ENCODE measurements at places on chromosomes 2 and 18. TPM values are rescaled to one million over a fixed set of nuclear protein-coding genes. Genes with fewer than 3 reads are reported as not detected.

The LYPD1 gene
- not detected for total RNA-seq

The RAD51AP2 gene
- not detected for total RNA-seq

The DNAH7 gene
- not detected for total RNA-seq

The DSG4 gene
- not detected for total RNA-seq

The BCL11A gene
- total RNA-seq = not detected

The HOXD4 gene
- not detected for total RNA-seq

The MYO7B gene
- 0.13 TPM for total RNA-seq

The RBM44 gene
- 0.75 TPM for total RNA-seq

DNA sequence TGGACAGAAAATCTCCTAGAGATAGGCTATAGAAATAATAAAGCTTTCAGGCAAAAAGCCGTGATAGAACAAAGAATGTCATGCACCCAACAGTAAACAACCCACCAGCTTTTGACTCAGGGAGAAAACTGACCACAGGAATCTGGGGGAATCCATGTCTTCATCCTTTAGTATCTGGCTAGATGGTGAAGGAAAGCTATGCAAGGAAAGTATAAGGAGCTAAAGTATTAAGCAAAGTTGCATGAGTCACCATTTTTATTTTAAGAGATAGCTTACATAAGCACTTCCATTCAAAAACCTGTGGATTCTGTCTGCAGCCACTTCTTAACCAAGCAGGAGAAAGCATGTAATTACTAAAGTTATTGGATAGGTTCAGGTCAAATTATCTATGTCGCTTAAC lies 363.8 kb downstream of the LRP1B start:
- no peak for DNase-seq

- no peak for DNase-seq
These were observed 91.5 kb upstream of the LDLRAD4 start for GRCh38 chr18:13126966-13127598.

- no peak for DNase-seq
These were observed 83.1 kb downstream of the CDC42EP3 start for GRCh38 chr2:37588316-37588777.

DNA sequence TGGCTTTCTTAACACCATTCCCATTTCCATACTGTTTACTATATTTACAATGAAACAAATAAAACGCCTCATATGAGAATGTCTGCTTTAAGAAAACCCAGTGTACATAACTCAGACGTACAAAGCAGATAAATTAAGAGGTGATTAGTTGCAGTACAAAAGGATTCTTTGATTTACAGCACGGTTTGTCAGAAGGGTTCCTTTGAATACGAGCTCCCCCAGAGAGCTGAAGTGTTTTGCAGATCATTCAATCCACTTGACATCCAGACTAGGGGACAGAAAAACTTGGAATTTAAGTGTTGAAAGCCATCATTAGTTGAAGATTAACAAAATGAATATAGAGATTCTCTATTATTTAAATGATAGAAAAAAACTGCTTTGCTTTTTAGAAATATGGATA lies 72.5 kb downstream of the RAPGEF4 start:
- DNase-seq = no peak

DNA sequence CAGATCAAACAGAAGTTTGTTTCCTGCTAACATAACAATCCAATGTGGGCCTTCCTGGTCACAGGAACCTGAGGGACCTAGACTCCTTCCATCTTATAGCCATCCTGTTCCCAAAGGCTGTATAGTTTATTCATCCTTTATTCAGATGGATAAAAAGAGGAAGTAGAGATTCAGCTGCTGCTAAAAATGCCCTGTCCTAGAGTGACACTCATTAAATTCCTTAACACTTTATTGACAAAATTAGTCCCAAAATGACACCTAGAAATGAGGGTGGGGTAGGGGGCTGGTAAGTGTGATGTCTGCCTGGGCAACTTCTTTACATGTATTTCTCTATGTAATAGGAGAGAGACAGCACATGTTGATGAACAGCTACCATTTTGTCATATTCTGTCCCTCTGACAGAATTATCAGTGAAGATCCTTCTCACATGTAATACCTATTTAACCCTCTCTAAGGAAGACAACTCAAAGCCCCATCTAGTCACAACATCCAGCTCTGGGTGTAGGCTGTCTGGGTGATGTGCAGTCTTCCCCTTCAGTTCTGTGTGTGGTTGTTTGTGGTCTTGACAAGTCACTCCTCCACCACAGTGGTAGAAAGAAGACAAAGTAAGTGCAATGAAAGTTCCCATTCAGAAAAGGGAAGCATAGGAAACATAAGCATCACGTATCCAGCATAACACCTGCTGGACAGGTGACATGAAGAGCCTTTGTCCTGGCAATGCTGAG lies 253.9 kb upstream of the CNTNAP5 start:
- DNase-seq = no peak

- no peak for DNase-seq
These were observed 316.2 kb downstream of the CDH2 start for GRCh38 chr18:27860701-27861107.

DNA sequence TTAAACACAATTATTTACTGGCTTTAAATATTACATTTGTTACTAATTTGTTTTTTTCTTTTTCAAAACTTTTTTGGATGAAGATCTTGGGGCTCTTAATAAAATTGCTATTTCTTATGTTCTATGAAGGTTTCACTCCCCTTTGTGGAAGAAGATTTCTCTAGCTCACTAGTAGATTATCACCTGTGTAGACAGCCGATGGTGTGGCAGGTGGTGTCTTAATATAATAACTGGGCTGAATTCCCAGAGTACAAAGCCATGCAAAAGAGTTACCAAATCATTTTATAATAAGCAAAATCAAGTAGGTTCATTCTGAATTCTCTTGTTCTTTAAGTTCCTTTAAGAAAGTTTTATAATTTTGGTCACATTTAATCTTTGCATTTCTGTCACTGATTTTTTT lies 233.7 kb downstream of the CCDC102B start:
- DNase-seq = no peak

DNA sequence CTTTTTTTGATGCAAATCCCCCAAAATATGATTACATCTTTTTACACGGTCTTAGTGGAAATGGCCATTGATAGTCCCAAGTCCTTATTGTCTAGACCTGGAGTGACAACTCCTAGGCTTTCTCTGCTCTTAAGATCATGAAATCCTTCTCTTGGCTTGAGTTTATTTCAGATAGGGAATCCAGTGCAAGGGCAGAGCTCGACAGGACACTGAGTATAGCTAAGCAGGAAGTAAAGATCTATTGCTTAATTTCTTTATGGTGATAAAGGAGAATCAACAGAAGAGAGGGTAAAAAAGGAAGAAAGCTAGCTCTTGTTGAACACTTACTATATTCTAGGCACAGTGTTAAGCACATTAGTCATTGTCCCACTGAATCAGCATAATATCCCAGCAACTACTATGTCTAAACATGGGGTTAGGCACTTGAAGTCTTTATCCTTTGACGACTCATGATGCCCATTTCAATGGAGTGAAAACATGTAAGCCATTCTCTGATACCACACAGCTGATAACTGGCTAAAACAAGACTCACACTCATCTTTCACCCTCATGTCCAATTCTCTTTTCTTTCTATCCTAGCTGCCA lies 74.1 kb upstream of the LRATD1 start:
- no peak for DNase-seq

DNA sequence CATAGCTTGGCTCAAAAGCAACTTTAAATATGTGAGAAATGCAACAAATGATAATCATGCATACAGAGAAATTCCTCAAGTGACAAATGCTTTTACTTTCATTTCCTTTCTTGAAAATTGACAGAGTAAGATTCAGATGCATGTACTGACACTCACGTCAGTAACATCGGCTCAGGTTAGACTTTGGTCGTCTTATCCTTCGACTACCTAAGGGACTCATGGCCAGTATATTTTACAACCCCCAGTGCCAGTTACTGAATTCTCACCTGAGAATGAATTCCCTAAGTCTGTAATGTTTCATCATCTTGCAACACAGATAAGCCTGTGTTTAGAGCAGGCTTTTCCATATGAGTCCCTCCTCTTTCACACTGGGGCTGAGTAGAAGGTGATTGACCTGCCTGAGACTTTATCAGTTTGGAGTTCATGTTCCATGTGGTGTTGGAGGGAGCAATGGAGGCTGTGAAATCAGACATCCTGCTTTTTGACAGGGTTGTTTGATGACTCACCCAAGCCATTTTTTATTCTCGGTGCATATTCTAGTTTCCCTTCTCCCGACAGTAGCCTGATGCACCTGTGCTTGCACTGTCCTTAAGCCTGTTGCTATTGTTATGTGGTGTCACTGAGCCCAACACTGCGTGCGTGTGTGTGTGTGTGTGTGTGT lies 30.5 kb upstream of the ATP8B1 start:
- DNase-seq = peak; percentile 24

- DNase-seq = no peak
These were observed 61.0 kb downstream of the PDE1A start for GRCh38 chr2:182365855-182366254.

DNA sequence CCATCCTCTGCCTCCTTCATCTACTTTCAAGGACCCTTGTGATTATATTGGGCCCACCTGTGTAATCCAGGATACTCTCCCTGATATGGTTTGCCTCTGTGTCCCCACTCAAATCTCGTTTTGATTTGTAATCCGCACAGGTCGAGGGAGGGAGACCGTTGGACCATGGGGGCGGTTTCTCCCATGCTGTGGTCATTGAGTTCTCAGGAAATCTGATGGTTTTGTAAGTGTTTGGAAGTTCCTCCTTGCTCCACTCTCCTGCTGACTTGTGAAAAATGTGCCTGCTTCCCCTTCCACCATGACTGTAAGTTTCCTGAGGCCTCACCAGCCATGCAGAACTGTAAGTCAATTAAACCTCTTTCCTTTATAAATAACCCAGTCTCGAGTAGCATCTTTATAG lies 42.0 kb upstream of the EML6 start:
- no peak for DNase-seq

GRCh38 chr18:21145371-21145770 lies 33.8 kb upstream of the ROCK1 start:
- no peak for DNase-seq

GRCh38 chr18:3048121-3048520 lies 35.2 kb upstream of the LPIN2 start:
- no peak for DNase-seq

DNA sequence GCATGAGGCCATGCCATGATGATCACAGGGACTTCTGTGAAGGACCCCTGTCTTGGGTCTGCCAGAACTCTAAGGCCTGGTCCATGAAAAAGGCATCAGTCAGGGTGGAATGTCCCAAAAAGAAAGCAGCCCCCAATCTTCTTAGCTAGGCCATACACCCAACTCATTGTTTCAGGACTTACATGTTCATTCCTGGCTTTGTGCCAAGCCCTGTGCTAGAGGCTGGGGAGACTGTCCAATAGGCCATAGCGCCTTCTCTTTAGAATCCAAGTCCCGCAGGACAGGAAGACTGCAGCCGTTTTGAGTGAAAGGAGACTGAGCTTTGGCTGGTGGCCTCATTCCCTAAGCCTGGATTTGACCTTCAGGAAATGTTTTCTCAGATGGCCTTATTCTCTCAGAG lies 247.3 kb downstream of the PRKCE start:
- DNase-seq = no peak

DNA sequence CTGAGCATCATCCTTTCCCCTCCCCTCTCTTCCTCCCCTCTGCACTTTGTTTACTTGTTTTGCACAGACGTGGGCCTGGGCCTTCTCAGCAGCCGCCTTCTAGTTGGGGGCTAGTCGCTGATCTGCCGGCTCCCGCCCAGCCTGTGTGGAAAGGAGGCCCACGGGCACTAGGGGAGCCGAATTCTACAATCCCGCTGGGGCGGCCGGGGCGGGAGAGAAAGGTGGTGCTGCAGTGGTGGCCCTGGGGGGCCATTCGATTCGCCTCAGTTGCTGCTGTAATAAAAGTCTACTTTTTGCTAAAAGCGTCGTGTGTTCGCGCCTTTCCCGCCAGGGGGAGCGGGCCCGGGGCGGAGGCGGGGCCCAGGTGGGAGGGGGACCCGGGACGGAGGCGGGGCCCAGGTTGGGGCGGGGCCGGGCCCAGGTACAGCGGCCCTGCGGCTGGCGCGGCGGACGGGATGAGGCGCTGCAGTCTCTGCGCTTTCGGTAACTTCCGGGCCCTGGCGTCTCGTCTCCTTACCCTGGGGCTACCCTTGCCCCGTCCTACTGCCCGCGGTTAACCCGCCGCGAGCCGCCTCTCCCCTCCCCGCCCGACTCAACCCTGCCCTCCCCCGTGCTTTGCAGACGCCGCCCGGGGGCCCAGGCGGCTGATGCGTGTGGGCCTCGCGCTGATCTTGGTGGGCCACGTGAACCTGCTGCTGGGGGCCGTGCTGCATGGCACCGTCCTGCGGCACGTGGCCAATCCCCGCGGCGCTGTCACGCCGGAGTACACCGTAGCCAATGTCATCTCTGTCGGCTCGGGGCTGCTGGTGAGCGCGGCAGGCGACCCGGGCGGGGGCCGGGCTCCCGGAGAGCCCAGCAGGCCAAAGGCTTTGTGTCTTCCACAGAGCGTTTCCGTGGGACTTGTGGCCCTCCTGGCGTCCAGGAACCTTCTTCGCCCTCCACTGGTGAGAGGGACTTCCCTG lies at the start of gene KRTCAP3:
TSS of gene KRTCAP3 (plus strand) at position 424 of the 962 bp plus-strand sequence. CDS start at position 456, 32 bp downstream.
- DNase-seq = peak; percentile 25

DNA sequence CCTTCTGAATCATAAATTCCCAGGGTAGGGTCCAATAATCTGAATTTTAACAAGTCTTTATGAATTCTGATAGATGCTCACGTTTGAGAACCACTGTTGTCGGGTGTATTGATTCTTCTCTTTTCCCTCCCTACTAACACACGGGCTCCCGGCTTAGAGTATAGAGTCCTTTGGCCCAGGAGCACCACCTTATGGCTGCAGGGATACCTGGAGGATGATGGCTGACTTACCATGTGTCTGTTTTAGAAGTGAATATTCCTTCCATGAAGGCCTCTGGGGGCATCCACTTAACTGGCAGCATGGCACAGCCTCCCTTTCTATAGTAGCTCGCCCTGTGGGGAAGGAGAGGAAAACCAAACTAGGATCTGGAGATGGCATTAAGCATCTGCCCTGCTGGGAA lies 91.7 kb downstream of the CLIP4 start:
- no peak for DNase-seq

GRCh38 chr2:130393318-130393910 lies 37.6 kb downstream of the PTPN18 start:
- DNase-seq = no peak

DNA sequence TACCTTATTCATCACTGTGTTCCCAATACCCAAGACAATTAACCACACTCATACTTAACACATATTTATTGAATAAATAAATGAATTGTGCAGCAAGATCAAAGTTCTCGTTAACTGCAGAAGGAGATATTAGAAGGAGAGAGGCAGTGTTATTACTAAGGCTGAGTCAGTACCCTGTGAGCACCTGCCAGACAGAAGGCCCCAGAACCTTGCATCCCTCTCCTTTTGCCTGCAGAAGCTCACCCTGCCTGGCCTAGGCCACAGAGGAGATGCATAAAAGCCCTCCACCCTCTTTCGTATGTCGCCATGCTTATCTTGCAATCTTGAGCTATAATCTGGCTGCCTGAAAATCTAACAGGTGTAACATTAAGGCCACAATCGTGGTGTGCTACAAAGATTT lies 20.5 kb upstream of the RNF149 start:
- DNase-seq = peak; percentile 39

DNA sequence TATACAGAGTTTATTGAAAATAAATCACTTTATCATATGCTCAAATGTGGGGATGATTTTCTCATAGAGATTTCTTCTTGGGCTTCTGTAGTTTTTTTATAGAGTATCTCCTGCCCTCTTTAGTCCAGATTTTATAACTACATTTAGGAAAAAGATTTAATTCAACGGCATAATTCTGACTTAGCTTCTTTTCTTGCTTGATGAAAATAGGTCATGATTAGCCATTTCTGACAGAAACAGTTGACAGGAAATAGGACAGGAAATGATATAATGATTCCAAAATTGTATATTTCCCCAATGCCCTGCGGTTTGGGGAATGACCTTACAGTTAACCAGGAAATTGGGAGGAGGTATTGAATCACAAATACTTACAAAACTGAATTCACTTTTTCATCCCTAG lies 1531.9 kb upstream of the ACVR2A start:
- no peak for DNase-seq

All from activated CD4-positive, alpha-beta memory T cell treated with anti-CD3 and anti-CD28 coated beads, Interleukin-2, amount 10 ng/mL, durations not matched to agents 7 days and 5 days (primary cell).